ENCODE measurements at places on chromosomes 6 and 20. TPM values are rescaled to one million over a fixed set of nuclear protein-coding genes. Genes with fewer than 3 reads are reported as not detected.

The CSNK2B gene
- total RNA-seq: 160 TPM

The RREB1 gene
- 36.6 TPM for total RNA-seq

The FNDC1 gene
- total RNA-seq: 1.2 TPM

The HTR1E gene
- total RNA-seq: 0.19 TPM

DNA sequence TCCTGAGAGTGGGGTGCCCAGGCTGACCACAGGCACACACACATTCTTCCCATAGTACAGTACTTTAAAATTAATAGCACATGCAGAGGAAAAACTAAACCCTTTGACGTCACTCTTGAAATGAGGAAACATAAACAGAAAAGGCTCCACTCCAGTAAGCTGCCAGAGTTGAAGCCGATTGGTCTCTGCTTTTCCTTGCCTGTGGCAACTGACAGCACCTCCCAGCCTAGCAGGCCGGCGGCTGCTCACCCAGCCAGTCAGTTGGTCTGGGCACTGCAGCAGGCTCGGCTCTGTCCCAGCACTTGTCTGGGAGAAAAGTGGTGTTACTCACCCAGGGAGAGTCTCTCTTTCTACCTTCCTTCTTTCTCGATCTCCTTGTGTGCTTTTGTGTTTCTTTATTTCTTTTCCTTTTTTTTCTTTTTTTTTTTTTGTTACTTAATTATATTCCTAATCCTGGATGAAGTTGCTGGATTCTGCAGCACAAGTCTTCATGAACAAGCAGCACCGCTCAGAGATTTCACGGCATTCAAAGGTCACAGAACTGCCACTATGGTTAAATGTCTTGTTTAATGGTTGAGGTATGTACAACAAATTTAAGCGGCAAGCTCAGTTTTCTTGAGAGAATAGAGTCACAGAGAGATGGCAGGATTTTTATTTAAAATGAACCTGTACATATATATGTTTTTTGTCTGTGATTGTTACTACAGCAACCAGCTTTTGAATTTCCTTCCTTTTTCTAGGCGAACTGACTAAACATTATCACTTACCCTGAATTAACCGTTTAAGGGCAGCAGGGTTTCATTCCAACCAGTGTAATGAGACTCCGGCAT lies at the start of gene PDE7B:
PDE7B (plus strand) TSS at position 260 of the 830 bp plus-strand sequence.
- no peak for DNase-seq

GRCh38 chr6:15109338-15110090 lies 136.4 kb upstream of the JARID2 start:
- no peak for DNase-seq

GRCh38 chr6:37047689-37048402 lies 42.4 kb downstream of the FGD2 start:
- no peak for DNase-seq

DNA sequence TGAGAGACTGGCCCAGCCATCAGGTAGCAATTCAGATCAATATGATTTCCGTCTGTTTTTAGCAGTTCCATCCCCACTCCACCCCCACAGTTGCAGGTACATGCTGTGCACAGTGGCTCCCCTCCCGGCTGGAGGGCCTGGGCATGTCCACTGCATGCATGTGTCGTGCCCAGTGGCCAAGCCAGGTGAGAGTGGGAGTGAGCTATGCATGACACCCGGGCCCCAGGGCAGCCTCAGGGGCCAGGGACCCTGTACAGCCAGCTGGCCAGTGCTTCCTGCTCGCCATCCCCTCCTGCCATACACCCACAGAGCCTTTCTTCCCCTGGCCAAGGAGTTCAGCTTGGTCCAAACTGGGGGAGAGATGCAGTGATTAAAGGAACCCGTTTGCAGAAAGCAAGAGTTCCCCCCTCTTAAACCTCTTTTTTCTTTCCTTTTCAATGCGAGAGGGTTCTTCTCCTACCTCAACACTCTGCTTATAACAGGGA lies 135.3 kb downstream of the THBS2 start:
- DNase-seq: peak; percentile 45

GRCh38 chr6:73451223-73452106 lies 632 bp downstream of the CGAS start:
- no peak for DNase-seq

DNA sequence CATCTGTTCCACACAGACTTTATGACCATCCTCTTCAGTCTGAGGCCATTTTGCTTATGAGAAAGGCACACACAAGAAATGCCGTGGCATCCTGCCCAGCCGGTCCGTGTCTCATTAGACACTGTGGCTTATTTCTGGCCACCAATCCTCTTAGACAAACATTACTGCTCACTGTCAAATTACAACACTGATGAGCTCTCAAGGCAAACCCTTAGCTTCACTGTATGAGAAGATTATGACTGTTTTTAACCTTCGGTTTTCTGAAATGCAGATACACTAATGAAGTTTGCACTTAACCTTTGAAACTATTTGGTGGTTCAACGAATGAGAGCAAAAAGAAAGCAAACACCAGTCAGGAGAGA lies 50.5 kb upstream of the DST start:
- DNase-seq: no peak

DNA sequence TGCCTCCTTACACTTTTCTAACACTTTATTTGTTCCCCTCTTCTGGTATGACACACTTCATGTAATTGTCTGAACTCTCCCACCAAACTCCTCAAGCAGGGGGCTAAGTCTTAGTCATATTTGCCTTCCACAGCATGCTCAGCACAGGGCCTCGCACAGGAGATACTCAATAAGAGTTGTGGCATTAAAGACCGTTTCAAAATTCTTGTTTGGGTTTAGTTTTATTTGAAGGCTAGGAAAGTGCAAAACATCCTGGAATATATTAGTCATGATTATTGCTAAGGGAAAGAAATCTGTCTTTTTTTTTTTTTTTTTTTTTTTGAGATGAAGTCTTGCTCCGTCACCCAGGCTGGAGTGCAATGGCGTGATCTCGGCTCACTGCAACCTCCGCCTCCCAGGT lies 137.6 kb upstream of the ECI2 start:
- no peak for DNase-seq

DNA sequence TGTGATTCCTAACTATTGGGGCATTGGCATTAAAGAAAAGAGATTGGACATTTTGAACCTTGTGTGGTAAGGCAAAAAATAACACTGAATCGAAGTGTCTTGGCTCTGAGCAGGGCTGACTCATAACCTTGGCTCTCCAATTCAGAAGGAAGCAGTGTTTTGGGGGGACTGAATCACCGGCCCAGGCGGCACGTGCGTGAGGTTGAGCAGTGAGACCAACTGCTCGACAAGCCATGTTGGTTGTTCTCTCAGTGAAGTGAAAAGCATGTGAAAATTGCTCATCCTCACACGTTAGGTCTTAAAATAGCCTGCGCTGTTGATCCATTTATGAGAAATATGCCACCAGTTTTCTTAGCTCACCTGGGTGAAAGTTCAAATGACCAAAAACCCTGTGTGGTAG lies 137.8 kb upstream of the SPACA1 start:
- DNase-seq: no peak

- DNase-seq: peak; percentile 64
Observed at GRCh38 chr20:19022118-19022575, 190.3 kb upstream of the SLC24A3 start.

DNA sequence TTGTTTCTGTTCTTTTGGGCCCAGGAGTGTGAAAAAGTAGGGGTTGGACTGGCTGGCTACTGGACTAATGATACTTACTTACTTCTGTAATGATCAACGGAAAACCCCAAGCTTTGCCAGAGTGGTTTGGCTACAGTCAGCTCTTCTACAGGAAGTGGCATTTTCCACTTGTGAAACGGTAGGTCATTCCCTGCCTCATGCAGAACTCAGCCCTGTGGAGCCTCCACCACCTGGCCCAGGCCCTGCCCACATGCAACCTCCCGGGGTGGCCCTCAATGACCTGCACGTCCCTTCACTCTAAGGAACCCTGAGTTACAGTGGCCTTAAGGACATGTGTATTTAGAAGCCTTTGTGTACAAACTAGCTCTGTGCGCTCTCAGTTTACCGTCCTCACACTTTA lies 140.4 kb downstream of the DTNBP1 start:
- no peak for DNase-seq

GRCh38 chr20:45406260-45407066 lies 1.6 kb upstream of the DBNDD2 start:
- DNase-seq: no peak

DNA sequence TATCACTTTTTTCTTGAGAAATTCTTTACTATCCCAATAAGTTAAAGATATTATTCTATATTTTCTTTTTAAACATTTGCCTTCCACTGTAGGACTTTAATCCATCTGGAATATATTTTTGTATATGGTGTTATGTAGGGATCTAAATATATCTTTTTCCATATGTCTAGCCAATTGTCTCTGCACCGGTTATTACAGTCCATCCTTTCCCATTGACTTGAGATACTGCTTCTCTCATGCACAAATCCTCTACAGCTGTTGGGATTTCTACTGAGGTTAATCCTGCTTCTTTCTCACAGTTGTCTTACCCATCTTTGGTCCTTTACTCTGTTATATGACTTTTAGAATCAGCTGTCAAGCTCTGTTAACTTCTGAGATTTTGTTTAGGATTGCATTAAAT lies 483.8 kb upstream of the CDH4 start:
- no peak for DNase-seq

- no peak for DNase-seq
Observed at GRCh38 chr20:44651434-44651683, 140 bp downstream of the ADA start.

GRCh38 chr6:138882369-138883017 lies 86.6 kb downstream of the ECT2L start:
- DNase-seq: no peak
